ENCODE measurements at places on chromosomes 1 and 21. TPM values are rescaled to one million over a fixed set of nuclear protein-coding genes. Genes with fewer than 3 reads are reported as not detected.

DNA sequence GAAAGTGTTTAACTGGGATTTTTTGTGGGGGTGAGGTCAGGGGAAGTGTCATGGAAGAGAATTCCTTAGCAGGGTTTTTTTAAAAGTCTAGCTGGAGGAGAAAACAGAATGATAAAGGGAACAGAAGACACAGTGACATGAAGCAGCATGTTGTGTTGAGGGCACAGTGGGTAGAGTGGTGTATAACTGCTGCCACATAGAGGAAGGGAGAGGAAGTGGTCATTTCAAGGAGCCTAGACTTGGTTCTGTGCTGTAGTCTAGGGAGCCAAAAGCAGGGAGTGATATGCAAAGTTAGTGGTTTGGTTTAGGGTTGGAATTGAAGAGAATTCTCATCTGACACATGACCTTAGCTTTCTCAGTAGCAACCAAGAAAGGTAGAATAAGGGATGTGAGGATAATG lies 10.2 kb downstream of the EEIG2 start:
- no peak for DNase-seq

DNA sequence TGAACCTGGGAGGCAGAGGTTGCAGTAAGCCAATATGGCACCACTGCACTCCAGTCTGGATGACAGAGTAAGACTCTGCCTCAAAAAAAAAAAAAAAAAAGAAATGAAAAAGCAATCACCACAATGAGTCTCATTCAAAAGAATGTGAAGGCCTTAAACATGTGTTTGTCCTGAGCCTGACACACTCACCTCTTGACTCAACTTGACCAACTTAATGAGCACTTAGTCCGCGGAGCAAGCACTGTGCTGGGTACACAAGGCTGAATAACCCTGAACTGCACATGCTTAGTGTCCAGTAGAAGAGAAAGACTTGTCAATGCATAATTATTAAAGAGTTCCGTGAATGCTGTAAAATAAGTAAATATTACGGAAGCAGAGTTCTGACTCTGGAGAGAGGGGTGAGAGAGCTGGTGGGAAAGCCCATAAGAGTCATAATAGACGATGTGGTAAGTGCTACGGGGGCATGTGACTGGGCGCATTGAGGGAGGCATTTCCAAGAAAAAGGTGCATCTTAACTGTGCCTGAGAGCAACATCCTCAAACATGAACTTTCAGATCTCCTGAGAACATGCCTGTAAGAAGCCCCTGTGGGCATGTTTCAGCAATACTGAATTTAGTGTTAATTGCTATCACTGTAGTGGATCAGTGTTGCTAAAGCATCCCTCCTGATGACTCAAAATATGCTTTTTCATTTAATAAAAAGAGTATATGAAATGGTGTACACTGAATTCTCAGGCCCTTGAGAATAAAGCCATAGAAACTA lies 27.2 kb downstream of the MCOLN2 start:
- no peak for DNase-seq

- DNase-seq, result peak; percentile 51
Measured at GRCh38 chr1:197801684-197802083, 26.4 kb upstream of the DENND1B start.

Gene CNKSR1
- 33.3 TPM for total RNA-seq

Gene FGR
- not detected for total RNA-seq

Gene ETV3L
- 0.26 TPM for total RNA-seq

Gene AGT
- total RNA-seq, result not detected

DNA sequence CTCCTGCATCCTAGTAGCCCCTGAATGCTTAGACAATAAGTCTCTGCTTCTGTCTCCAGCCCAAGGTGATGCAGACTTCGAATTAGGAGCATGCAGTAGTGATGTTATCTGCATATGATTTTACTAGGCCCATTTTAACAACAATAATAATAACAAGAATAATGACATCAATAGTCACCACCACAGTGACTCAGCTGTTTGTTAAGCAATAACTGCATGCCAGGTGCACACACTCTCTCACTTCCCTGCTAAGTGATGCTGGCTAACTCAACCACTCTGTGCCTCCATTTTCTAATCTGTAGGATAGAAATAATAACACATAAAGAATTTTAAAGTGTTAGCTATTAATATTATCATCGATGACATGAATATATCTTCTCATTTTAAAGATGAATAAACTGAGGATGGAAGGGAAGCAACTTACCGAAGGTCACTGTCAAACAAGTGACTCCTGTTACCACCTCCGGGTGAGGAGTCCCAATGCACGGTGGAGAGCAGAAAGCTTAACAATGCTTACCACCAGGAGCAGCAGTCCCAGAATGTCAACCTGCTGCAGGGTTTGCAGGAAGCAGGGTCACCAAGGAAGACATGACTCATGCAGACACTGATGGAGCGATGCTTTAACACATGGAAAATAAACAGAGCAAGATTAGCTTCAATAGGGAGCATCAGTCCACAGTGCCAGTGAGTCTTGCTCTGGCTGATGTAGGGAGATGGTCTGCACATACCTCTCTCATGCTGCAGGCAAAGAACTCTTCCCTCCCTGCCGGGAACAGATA lies 290.2 kb downstream of the SPATA17 start:
- DNase-seq, result peak; percentile 55

GRCh38 chr21:27157097-27157496 lies 190.2 kb upstream of the ADAMTS5 start:
- DNase-seq, result no peak

DNA sequence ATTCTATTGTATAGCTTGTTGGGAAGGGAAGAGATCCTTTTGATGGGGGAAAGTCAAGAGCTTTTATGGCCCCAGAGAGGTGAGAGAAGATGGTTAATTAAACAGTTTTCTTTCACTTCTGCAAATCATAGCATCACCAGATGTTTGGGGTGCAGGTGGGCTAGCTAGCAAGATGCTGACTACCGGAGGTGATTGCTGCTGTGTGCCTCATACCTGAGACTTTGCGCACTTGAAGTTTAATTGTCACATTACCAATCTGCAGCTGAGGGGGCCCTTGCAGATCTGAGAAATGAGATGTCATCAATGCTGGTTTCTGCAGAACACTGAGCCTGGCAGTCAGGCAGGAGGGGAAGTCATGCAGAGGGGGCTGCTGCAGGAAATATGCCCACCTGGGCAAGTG lies 73.9 kb downstream of the SNRPE start:
- no peak for DNase-seq

DNA sequence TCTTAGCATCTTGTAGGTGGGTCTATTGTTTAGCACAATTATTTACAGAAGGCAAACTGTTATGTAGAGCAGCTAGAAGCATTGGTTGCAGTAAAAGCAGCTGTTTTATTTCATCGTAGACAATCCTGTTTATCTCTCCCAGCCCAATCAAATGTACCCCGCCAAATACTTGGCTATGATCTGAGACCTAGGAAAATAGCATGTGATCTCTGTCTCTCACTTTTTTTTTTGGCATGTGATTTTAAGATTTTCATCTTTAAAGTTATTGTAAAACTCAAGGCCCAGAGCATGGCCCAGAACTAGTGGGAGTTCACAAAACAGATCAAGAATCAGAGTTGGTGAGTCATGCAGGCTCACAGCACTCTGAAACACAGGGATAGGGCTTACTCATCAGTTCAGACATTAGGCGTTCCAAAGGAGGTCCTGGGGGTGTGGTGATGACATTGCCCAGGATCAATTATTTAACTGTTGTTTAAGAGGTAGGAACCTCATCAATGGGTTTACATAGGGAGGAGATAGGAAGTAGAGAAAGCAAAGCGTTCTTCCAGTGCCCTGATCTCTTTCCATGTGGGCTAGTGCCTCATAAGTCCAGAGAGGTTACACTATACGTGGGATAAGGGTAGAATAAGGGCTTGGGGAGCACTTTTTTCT lies 40.2 kb downstream of the TBX19 start:
- DNase-seq, result peak; percentile 51

Gene KCNE2
- 0.59 TPM for total RNA-seq

GRCh38 chr1:156402331-156403020 lies 33.5 kb downstream of the RHBG start:
- DNase-seq, result no peak

Gene SYCP1
- total RNA-seq, result not detected

- no peak for DNase-seq
Measured at GRCh38 chr1:184669391-184669790, 85.3 kb downstream of the EDEM3 start.

DNA sequence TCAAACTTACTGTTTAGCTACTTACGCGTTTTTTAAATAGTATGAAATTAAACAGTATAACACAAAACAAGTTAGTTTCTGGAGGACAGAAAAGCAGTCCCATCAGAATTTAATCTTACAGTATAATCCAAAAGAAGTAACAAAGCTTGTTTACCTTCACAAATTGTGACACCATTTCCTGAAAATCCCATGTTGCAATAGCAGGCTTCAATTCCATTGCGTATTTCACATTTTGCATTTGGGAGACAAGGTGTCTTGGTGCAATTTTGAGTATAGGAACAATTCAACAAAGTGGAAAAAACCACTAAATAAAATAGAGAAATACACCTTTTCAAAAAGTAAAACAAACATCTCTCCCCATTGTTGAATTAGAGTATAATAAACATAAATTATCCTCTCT lies 1.6 kb downstream of the ADGRL4 start:
- DNase-seq, result no peak

DNA sequence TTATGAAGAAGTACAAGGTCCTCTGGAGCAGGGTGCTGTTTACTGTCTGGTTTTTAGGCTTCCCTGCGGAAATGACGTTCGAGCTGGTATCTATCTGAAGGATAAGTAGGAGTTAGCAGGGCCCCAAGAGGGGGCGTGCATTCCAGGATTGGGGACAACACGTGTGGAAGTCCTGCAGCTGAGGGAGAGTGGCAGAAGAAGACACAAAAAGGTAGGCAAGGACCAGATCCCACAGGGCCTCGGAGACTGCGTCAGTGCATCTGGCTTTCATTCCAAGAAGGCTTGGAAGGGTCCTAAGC lies 5.9 kb downstream of the RIMS3 start:
- DNase-seq, result no peak

- DNase-seq, result no peak
Measured at GRCh38 chr1:201153474-201154388, 543 bp downstream of the TMEM9 start.

- no peak for DNase-seq
Measured at GRCh38 chr1:201330541-201330940, 46.9 kb downstream of the TNNT2 start.

GRCh38 chr1:81679942-81680341 lies 120.8 kb upstream of the ADGRL2 start:
- peak; percentile 44 for DNase-seq

Measured in endodermal cell (in vitro differentiated cells).